ENCODE measurements at places on chromosomes 3 and 15.

GRCh38 chr15:66911131-66911700 is 154.2 kb upstream of the SMAD3 start:
- DNase-seq, result no peak

DNA sequence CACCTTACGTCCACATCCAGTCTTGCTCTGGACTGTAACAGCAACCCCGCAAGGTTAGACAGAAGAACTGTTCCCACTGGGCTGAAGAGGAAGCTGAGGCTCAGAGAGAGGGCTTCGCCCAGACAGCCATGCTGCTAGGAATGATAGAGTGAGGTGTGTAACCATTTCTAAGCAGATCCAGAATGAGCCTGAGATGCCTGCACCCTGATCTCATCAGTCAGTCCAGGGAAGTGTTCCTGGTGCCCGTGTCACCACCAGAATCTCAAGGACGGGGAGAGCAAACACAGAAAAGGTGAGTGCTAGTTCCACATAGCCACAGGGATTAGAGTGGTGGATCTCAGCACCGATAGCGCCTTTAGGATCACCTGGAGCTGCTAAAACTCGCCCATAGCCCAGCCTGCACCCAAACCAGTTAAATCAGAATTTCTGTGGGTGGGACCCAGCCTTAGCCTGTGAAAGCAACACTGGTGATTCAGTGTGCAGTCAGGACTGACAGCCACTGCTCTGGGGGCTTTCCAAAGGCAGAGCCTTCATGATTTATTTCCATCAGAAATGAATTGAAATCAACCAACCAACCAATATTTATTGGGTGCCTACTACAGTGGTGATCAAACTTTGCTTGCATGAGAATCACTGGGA is 12.3 kb downstream of the ISLR start:
- DNase-seq, result no peak

DNA sequence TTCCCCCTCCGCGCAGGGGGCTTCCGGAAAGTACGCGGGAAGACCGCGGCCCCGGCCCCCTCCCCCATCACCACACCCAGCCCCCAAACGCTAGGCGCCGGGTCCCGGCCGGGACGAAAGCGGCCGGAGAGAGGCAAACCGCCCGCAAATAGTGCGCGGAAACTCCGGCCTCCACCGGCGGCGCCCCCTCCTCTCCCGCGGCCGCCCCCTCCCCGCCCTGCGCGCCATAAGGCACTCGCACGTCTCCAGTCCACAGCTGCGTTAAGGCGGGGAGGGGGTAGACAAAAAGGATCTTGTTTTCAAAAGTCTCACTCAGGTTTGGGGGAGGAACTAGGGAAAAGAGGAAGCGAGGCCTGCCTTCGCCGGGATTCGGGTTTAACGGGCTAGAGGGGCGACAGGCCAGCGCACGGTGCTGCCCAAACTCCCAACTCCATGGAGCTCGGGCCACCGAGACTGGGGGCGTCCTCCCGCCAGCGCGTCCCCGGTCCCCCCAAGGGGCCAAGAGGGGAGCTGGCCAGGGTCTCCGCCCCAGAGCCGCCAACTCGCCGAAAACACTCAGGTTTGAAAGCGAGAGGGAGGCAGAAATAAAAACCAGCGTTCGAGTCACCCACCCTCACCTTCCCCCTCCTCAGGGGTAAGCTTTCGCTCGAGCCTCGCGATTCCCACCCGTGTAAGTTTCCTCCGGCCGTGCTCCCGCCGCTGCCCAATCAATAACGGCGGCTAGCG is 1.8 kb downstream of the ANP32A start:
- DNase-seq, result no peak

DNA sequence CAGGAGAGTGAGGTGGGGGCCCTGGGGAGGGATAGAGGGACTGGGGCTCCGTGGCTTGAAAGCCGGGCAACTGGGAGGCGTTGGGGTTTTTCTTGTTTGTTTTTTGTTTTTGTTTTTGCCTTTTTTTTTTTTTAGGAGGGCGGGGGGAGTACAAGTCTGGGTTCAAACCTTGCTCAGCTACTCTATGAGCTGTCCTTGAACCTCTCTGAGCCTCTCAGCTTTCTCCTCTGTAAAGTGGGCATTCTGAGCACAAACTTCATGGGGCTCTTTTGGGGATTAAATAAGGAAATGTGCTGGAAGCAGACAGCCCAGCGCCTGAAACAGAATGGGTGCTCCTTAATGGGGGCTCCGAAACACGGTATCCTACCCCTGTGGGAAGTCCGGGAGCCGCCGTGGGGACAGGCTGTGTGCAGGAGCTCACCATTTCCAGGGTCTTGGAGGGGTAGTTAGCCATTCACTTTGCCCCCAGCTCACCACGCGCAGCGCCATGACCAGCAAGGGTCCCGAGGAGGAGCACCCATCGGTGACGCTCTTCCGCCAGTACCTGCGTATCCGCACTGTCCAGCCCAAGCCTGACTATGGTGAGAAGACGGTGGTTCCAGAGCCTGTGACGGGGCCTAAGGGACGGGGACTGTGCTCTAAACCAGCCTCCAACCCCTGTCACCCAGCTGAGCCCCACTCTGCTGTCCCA is 388 bp downstream of the ACY1 start:
- DNase-seq, result no peak

DNA sequence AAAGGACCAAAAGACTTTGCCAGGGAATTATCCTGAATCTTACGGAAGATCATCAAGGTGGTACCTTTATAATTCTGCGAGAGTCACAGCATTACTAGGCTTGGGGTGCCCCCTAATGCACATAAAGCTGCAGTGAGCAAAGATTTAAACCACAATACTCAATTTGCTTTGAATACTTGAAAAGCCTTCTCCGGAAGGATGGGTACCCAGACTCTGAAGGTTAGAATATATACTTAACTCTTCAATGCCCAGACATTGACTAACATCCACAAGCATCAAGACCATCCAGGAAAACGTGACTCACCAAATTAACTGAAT is 117.8 kb upstream of the KCNH8 start:
- DNase-seq, result no peak

- peak; percentile 23 for DNase-seq
These were observed 57.2 kb upstream of the UBE2E1 start for GRCh38 chr3:23748398-23749110.

DNA sequence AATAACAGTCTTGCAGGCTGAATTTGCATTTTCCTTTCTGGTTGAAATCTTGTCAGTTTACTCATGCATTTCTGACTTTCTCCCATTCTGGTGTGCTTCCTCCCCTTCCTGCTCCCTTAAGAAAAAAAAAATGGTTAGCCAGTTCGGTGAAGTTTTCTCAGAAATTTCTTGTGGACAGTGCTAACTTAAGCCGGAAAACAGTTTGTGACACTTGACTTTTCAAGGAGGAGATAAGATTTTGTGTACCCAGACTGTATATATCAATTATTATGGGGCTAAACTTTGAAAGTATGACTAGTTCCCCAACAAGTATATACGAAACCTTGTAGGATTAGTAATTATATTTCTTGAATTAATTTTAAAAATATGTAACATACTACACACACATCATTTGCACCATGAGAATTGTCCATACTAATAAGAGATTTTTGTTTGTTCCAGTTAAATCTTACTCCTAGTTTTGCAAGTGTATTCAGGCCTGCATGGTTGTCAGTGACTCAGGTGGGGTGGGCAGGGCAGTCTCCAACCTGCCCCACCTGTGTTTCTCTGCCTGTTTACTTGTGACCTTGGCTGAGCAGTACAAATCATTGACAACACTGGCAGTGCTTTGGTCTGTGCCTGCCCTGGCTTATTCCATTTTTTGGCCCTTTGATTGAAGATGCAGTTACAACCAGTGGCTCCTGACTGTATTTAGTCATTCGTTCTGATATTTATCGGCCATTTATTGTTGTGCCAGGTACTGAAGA is 19.1 kb downstream of the UBE2E1 start:
- DNase-seq, result no peak

DNA sequence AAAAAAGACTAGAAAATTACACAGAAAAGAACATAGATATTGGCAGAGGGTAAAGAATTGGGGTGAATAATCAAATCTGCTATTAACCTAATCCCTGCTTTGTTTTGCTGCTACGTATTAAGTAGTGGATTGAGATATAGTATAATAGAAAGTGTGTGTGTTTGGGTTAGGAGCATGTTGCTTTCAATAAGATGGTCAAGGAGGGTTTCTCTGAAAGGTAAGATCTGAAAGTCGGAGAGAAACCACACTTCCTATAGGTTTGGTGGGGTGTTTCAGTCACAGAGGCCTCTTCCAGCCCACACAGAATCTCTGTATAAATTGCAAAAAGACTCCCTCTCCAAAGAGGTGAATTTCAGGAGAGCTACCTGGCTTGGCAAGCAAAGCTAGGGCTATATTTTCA is 345.7 kb upstream of the SATB1 start:
- no peak for DNase-seq
